ENCODE measurements at places on chromosomes 7 and 10.
A peak's percentile ranks its signal among the peaks of the same experiment; 100 is the strongest.

DNA sequence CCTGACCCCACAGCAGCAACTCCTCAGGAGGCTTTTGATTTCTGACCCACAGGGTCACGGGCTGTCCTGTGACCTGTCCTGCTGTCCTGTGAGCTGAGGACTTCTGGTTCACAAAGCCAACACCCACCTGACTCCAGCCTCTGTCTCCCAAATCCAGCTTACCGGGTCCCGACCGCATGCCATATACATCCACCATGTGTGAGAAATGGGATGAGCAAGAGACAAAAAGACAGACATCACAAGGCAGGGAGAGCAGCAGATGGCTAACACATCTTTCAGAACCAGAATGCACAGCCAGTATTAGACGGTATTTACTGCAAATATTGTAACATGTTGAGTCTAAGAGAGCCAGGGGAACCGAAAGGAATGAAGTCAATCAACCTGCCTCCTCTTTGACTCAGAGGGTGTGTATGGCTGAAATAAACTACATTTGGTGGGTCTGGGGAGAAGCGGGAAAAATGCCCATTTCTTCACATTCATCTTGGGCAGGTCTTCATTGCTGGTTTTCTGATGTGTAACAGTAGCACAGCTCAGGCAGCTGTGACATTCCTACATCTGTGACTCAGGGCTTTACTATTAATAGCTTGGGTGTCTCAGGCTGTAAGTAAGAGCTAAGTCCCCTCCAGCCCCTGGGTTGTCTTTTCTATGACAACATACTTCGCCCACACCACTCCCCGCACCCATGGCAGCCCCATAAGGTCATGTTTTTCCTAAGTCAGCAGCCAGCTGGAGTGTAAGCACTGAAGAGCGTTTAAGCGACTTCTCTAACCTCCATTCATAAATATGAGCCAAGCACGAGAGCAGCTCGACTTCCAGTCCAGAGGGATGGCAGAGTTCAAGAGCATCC is 25.0 kb downstream of the ABLIM1 start:
- DNase-seq = no peak

- no peak for DNase-seq
Observed at GRCh38 chr7:88761779-88762178, 2.3 kb downstream of the ZNF804B start.

DNA sequence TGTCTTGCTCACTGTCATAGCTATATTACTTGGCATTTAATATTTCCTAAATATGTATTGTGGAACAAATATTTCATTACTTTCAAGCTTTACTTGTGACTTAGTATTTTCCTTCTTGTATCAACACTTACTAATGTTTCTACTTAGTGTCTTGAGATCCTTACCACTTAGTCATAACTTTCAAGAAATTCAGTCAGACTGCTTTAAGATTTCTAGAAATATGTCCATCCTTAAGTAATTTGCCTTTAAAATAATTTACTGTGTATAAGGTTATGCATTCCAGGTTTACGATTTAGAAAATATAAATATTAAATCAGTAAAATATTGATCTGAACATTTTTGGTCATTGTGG is 87.3 kb upstream of the CSTF2T start:
- DNase-seq = no peak

GRCh38 chr10:14332903-14333302 is 2.2 kb upstream of the FRMD4A start:
- no peak for DNase-seq

DNA sequence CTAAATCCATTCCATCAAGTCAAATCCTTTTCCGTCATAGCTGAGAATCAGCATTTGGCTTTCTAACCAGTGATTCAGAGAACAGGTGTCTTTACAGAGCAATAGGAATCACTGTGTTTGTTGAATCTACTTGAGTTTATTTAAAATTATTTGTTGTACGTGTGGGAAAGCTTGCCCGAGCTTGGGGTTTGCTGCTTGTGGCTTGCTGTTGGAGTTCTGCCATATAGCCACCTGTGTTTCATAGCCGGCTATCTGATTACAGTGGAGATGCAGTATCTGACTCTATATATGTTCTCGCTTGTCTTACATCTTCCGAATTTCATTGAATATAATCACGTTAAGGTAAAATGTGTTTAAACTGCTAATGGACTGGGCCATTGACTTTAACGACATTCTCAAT is 274.3 kb upstream of the MKI67 start:
- peak; percentile 64 for DNase-seq

DNA sequence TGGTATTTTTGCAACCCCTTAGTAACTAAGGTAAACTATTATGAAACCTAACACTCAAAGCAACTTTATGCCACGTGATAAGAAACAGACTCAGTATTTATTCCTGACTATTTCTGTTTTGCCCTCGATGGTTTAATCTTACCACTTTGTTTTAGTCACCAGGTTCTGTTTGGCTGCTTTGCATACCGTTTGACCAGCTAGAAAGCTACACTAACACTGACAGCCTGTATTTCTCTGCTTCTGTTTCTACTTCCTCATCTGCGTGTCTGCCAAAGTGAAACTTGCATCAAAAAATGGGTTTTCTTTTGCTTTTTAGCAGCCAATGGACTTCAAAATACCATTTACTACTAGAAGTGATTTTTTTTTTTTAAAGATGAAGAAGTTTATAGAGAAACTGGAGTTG is 802.5 kb downstream of the GRM8 start:
- no peak for DNase-seq

DNA sequence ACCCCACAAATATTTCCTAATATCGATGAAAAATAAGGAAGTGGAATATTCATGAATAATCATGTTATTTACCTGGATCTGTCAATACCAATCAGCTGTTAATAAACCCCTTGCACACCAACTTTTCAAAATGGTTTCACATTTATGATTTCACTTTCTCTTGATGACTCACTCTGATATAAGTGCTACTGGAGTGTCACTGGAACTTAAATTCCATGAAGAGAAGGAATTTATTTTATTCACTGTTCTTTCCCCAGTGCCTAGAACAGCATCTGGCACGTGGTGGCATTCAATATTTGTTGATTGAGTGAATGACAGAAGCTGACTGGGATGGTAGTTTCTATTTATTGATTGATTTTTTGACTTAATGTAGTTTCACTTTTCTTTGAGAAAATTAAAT is 3.5 kb upstream of the ENO4 start:
- no peak for DNase-seq

DNA sequence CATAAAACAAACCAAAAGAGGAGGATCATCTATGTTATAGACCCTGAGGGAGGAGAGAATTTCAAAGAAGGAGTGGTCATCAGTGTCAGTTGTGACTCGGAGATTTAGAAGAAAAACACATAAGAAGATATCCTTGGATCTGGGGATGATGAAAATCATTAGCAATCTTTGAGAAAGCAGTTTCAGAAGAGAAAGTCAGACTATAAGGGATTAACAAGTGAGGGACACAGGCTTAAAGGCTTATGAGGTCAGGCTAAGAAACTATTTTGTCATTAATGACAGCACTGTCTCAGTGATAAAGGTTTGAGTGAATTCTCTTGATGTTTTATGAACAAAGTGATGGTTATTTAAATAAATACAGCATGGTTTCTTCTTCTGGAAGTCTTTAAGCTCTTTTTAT is 6.1 kb upstream of the GPR85 start:
- DNase-seq = no peak

DNA sequence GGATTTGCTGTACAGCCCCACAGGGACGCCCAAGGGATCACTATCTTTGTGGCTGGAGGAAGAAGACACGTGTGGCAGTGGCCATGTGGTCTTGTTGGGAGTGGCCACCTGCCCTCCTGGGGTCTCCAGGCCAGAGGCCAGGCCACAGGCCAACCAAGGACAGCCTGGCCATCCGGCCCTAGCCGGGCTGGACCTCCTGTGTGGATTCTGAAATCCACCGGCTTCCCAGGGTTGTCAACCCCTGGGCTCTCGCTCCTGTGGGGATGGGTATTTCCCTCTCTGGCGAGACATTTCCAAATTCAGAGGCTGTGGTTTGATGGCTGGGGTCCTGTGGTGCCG is 31.5 kb upstream of the CFAP46 start:
- no peak for DNase-seq

DNA sequence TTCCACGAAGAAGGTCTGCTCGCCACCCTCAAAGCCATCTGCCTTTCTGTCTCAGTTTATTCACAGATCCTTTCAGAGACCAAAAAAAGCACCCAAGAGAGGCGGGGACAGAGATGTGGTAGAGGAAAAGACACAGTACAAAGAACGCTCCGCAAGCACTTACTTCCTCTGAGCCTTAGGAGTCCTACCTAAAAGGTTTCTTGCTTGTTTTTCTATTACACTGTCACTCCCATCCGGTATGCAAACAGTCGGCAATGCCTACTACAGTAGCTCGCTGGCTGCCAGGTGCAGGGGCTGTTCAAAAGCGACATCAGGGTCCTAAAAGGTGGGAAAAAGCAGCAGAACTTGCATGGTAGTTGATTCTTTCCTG is 816 bp downstream of the TECPR1 start:
- DNase-seq = no peak

DNA sequence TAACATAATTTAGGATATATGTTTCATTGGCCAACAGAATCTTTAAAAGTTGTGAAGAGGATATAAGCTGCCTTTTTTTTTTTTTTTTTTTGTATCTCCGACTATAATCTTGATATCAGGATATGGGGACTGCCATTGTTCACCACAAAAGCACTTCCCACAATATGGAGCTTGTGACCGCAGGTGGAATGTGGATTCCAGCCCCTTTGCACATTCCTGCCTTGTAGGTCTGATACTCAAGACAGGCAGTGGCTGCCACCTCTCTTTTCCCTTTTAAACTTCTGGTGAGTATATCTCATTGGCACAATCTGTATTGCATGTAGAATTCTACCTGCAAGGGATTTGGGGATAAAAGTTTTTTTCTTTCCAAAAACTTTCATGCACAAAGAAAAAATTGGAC is 272.7 kb upstream of the VWC2 start:
- no peak for DNase-seq

DNA sequence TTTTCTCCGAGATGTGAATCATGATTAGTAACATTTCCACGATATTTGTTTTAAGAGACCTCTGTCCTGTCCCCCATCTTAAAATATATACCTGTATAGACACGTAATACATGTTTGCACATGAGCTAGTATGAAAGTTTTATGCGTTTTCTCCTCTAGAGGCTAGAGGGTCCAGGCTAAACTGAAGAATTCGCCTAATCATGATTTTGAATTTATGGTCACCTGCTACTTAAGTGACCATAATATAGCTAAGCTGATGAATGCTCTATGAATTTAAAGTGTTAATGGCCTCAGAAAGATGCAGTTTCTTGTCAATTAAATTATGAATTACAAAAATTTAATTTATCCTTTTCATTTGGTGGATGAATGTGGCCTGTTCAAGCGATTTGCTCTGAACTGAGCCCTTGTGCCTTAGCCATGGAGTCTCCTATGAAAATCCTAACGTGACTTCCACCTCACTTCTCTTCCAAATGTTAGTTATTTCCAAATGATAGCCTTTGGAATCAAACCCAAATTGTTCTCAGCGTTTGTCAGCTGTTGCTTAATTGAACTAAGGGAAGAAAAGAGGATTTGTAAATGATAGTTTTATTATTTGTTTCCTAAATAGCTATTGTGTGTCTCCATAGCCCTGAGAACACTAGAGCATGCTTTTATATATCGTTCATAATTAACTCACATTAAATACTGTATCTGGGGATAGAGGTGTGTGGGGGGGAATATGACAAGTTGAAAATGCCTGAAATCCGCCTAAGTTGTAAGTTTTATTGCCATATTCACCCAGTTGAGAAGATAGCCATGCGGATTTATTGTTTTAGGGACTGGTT is 2.3 kb downstream of the CELF2 start:
- no peak for DNase-seq

DNA sequence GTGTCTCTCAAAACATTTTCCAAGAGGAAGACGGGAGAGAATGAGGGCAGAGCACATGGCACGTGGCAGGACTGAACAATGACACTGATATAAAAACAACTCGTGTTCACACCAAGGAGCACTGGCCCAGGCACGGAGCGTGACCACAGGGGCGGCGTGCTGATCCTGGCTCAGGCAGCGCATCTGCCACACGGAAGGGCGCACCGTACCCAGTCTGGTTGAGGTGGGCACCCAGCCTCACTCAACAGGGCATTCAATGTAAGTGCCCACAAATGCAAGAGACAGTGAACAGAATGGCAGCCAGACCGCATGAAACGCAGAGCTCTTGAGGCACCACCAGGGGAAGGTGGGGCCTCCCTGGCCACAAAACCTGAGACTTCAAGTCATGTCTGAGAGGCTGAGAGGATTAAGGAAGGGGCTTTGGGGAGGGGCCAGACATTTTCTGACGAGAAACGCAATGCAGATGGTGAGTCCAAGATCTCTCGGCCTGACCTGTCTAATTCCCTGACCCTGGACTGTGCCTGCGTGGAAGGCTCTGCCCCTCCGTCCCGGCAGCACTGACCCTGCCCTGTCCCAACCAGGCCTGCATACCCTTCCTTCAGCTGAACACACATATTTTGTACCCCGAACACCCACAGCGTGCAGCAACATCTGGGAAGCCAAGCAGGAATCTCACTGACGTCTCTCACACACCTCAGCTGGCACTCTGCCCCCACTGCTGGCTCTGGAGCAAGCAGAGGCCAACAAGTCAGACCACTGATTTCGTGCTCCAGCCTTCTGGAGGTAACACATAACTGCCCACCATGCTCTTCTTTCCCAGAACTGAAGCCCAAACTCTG is 35.5 kb downstream of the VOPP1 start:
- no peak for DNase-seq

- no peak for DNase-seq
Observed at GRCh38 chr10:35092851-35093250, 2.7 kb upstream of the CUL2 start.

- DNase-seq = no peak
Observed at GRCh38 chr10:77713521-77714280, 76.1 kb upstream of the KCNMA1 start.

DNA sequence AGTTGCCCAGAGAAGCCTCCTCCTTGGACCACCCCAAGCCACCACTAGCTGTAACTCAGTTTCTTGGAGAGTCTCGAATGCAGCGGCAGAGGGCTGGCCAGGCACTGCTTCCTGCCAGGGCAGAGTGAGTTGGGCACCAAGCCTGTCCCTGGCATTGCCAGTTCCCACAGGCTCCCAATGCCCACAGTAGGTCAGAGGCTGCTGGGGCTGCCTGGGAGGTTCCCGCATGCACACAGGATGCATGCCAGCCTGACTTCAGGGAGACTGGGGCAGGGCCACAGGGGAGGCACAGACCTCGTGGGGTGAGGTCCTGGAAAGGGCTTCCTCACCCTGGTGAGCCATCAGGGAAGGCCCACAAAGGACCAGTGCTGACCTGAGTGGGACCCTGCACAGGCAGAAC is 152.8 kb downstream of the ZNF248 start:
- no peak for DNase-seq

- DNase-seq = peak; percentile 43
Observed at GRCh38 chr7:128076796-128077271, 45.6 kb upstream of the LRRC4 start.

DNA sequence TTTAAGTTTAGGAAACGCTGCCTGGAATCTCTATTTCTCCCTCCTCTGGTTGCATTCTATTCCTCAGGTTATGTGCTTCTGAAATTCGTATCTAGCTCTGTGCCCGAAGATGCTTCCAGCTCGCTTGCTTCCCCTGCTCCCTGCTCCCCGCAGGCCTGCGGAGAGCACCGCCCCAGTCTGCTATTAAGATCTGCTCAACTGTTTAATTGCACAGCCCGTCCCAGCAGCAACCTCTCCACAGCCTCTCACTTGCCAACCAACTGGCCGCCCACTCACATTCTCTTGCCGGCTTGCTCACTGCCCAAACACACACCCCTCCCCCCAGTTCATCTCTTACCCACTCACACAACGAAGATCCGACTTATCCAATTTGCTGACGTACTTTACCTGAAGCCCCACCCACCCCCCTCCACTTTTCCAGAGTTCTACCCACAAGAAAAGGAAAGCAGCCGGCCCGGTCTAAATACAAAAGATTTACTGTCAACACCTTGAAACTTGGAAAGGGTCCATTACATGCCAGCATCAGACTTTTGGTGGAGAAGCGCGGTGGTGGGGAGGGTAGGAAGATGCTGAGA is 167.3 kb upstream of the KLF14 start:
- DNase-seq = no peak

All from NCI-H1105 (cell line).